Esophagus mucosa (tissue), 1 donor: ENCODE measurements at places on chromosomes 16 and 17.

DNA sequence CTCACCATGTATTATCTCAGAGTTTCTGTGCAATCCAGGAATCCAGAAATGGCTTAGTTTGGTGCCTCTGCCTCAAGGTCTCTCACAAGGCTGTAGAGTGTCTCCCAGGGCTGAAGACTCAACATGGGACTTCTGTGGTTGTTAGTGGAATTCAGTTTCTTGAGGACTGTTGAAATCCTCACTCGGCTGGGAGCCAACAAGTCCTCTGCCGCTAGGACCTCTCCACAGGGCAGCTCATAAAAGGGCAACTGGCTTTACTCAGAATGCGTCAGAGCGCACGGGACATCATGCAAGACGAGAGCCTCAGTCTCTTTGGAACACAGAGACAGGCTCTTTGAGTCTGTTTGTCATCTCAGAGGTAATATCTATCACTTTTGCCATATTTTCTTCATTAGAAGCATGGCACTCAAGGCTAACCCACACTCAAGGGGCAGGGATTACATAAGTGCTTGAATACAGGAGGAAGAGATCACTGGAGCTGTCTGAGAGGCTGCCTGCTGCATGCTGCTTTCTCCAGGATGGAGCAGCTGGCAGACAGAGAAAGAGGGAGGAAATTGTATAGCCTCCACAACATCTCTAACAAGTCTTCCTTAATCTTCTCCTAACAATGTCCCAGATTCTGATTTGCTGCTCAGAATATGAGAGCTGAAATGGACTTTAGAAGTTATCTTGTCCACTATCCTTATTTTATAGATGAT lies 97.5 kb upstream of the ASIC2 start:
- no peak for ATAC-seq

DNA sequence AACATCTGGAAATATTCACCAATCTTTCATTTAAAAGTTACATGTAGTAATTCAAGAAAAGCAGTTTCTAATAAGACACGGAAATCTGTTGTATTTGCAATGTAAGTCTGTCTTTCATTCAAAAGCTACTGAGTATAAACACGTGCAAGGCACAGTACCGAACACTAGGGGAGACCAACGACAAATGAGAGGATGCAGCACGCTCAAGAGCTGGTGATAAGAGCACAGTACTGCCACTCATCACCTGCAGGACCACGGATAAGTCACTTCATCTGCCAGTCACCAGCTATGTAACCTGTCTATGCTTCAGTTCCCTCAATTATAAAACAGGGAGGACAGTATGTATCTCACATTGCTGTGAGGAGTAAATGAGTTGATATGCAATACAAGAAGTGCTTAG lies 67.1 kb downstream of the CLEC18A start:
- peak; percentile 81 for ATAC-seq

- no peak for ATAC-seq
These were observed 25.5 kb upstream of the MYO15B start for GRCh38 chr17:75561927-75562603.

- ATAC-seq: no peak
These were observed 44.4 kb downstream of the SLC6A4 start for GRCh38 chr17:30191072-30191471.

DNA sequence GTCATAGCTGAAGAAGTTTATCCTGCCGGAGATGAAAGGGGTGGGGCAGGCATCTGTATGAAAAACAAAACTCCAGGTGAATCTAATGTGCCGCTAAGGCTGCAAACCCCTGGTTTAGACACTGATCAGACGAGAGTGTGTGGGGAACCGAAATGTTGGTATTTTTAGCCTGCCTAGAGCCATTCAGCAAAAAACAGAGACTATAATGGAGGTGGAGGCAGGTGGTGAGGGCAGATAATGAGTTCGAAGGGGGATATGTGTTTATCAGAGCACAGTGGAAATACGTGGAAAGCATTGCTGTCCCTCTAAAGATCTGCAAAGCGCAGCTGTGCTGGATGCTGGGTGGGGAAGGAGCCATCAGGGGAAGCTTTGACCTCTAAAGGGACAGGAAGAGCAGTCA lies 127.5 kb upstream of the WSCD1 start:
- no peak for ATAC-seq

GRCh38 chr17:1568950-1569810 lies 6.6 kb upstream of the PITPNA start:
- peak; percentile 73 for ATAC-seq

GRCh38 chr16:66936462-66936861 lies 1.1 kb downstream of the CES2 start:
- no peak for ATAC-seq

DNA sequence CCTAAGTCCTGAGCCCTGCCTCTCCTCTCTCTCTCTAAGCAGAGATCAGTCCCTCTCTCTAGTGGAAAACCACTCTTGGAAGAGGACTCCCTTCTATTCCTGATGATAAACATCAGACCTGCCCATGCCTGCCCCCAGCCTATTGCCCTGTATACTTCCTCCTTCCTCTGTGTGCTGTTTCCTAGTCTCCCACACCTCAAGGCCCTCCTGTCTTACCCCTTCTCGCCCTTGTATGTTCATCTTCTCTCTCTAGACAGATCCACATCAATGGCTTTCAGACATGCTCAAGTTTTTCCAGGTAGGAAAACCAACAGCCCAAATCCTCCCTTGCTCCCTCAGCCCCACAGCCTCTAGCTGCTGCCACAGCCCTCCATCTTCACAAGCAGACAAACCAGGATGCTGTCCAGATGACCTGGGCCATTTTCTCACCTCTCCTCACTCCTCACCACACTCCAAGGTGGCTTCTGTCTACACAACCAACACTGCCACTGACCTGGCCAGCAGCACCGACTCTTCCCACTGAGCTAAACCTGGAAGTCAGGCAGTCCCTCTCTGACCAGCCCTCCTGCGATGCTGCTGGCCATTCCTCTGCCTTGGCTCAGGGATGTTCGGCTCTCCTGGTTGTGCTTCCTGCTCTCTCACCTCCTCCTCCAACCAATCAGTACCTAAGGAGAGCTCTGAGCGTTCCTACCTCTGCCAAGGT lies 36.3 kb downstream of the MARF1 start:
- ATAC-seq: peak; percentile 53

DNA sequence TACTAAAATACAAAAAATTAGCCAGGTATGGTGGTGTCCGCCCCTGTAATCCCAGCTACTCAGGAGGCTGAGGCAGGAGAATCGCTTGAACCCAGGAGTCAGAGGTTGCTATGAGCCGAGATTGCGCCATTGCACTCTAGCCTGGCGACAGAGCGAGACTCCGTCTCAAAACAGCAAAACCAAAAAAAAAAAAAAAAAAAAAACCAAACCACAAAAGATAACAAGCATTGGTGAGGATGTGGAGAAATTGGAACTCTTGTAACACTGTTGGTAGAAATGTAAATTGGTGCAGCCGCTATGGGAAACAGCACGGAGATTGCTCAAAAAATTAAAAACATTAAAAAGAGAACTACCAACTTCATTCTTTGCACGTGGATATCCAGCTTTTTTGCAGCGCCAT lies 119.4 kb downstream of the OR1D5 start:
- ATAC-seq: no peak

- ATAC-seq: no peak
These were observed 85.1 kb downstream of the PRKCB start for GRCh38 chr16:23920899-23921298.

DNA sequence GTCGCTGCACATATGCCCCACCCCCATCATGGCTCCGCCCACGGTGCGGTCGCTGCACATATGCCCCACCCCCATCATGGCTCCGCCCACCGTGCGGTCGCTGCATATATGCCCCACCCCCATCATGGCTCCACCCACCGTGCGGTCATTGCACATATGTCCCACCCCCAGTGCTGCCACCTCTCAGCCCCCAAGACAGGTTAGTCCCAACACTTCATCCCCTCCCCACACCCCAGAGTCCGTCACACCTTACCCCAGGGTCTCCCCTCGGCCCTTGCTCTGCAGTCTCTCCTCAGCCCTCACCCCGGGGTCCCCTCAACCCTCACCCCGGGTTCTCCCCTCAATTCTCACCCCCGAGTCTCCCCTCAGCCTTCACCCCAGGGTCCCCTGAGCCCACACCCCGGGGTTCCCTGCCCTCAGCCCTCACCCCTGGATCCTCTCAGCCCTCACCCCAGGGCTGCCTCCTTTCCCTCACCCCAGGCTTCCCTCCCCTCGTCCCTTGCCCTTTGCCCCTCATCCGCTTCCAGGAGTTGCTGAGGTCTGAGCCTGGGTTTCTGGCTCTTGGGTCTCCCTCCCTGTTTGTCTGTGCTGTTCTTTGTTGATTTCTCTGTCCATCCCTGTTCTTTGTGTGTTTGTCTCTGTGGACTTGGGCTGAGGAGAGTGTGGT lies 25.6 kb downstream of the TPSG1 start:
- no peak for ATAC-seq
